ENCODE measurements at places on chromosomes 6 and 20. TPM values are rescaled to one million over a fixed set of nuclear protein-coding genes. Genes with fewer than 3 reads are reported as not detected.

- H3K27ac ChIP-seq = no peak overlapping the region
- peaks cover 29% of the 10 kb centered on the region for H3K4me1 ChIP-seq
- no peaks in the 10 kb centered on the region for H3K36me3 ChIP-seq
- no peak overlapping the region for H3K4me3 ChIP-seq
Observed at GRCh38 chr6:100617633-100618350, 153.1 kb upstream of the SIM1 start.

GRCh38 chr6:33243476-33243875, 28.2 kb downstream of the VPS52 start:
- H3K27ac ChIP-seq = no peak overlapping the region
- peaks cover 23% of the 10 kb centered on the region for H3K27me3 ChIP-seq
- no peak for DNase-seq
- H3K36me3 ChIP-seq = no peaks in the 10 kb centered on the region
- no peak overlapping the region for H3K4me3 ChIP-seq
- peaks cover 5% of the 10 kb centered on the region for H3K4me1 ChIP-seq

DNA sequence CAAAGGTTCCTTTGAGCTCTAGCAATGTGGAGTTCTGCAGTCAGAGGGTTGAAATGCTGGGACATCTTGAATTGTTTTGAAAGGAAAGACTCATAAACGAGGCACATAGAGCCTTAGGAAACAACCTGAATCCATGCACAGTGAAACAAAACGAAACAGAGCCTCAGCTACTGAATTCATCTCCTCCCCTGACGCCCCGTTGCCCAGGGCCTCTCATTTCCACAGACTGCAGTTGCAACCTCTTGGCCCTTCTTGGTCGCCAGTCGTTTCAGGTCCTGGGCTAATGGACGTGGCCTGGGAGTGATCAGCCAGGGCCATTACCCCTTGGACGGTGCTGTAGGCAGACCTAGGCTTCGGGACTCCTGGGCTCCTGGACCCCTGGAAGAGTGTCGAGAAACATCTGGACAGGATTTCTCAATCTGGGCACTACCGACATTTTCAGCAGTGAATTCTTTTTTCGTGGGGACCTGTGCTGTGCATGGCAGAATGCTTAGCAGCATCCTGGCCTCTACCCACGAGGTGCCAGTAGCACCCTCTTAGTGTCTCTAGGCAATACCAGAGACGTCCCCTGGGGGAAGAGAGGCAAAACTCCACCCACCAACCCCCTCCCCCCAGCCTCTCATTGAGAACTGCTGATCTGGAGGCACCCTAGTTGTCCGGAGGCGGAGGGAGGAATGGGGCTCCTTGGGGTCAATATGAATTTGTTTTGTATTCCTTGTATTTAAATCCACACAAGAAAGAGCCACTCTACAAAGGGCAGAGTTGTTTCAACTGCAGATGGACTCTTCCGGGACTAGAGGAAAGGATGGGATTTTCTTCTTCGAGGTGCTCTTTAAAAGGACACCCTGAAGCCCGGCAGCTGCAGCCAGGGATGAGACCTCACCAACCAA, 50.2 kb downstream of the TMEM242 start:
- DNase-seq = no peak
- peaks cover 3% of the 10 kb centered on the region for H3K4me1 ChIP-seq
- H3K4me3 ChIP-seq = no peak overlapping the region
- H3K27ac ChIP-seq = no peak overlapping the region
- H3K27me3 ChIP-seq = no peaks in the 10 kb centered on the region

DNA sequence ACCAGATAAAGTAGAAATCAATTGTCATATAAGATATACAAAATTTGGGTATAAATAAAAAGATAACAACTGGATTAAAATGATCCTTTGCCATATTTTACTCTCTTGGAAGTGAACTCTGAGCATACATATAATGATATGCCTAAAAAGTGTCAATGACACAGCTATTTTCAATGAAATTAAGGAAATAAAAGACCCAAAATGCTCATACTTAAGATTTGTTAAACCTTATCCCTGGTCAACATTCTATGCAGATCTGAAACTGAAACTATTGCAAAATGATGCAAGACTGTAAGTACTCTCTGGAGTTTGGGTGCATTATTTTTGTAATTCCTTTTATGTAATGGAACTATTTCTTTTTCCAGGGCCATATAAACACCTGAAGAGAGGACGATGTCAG, 119.0 kb upstream of the SGK1 start:
- no peaks in the 10 kb centered on the region for H3K36me3 ChIP-seq
- peak overlapping the region; percentile 46 for H3K4me3 ChIP-seq
- H3K27ac ChIP-seq = peak overlapping the region; percentile 93
- no peak for DNase-seq
- H3K27me3 ChIP-seq = no peaks in the 10 kb centered on the region

DNA sequence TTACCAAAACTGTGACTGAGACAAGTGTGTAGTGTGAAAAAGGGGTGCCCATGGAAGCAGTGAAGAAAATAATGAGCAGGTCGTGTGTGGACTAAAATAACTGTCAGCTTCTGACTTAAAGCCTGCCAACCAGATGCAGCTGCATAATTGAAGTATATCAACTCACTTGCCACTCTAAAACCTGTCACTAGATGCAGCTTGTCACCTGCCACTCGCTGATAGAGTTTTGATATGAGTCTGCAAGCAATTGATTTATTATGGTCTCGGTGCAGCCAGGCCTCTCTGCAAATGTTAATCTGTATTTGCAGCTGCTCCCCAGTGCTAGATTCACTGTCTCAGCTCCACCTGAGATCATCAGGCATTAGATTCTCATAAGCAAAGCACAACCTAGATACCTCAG, 1090.0 kb upstream of the EYS start:
- H3K36me3 ChIP-seq = no peaks in the 10 kb centered on the region
- no peak for DNase-seq
- H3K4me1 ChIP-seq = no peaks in the 10 kb centered on the region
- H3K4me3 ChIP-seq = no peak overlapping the region
- no peak overlapping the region for H3K27ac ChIP-seq
- no peaks in the 10 kb centered on the region for H3K27me3 ChIP-seq

DNA sequence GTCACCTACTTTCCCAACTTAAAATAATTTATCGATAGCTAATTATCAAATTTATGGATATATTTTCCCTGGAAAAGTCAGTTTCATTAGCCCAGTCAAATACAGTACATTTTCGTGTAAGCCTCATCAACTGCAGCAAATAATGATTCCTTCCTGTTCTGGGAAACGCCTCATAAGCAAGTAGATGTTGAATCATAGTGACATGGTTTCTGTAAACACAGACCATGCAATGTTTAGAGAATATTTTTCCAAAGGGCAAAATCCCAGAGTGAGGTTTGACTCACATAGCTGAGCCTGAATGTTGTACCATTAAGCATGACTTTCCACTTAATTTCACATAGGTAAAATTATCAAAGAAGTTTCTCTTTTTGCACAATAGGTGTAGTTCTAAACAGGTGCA, 16.7 kb upstream of the VNN1 start:
- H3K4me3 ChIP-seq = no peak overlapping the region
- H3K27ac ChIP-seq = peak overlapping the region; percentile 80
- no peaks in the 10 kb centered on the region for H3K36me3 ChIP-seq

DNA sequence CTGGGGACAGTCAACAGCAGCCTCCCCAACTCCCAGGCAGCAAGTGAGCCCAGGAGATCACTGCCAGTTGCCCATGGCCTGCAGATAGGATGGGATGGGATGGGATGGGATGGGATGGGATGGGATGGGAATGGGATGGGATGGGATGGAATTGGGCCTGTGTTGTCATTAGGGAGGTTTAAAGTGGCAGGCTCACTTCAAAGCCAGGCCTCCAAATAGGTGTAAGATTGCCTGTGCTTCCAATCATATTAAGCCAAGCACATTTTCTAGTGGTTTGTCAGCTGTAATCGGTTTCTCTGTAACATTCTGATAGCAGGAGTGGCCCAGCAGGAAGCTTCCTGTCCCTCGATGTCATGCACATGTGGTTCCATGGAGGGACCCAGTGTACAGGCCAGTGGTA, 82.7 kb upstream of the NXT1 start:
- peaks cover 29% of the 10 kb centered on the region for H3K27me3 ChIP-seq
- H3K4me3 ChIP-seq = no peak overlapping the region
- H3K4me1 ChIP-seq = no peaks in the 10 kb centered on the region
- no peak overlapping the region for H3K27ac ChIP-seq

DNA sequence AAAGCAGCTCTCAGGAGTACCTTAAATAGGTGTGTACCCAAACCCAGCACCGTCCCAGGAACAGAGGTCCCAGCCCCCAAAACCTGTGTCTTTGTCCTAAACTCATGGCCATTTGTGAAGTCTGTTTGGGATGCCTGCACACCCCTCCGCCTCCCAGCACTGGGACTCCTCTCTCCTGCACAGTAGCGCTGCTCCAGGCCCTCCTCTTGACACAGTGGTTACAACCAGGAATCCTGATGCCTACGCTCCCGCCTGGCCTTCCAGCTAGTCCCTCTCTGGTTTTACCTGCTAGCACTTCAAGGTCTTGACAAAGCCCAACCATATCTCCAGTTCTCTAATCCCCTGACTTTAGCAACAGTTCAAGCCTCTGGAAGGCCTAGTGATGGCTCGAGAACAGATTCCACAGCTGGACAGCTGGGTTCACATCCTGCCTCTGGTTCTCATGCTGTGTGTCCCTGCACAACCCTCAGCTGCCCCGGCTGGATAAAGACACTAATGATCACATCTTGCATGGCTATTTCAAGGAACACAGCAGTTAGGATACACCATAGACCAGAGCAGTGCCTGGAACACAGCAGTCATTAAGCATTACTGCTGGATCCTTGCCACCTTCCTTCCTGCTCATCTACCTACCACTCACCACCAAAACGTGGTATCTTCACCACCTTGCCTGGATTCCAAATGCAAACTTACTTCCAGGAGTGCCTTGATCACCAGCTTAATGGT, 5.6 kb downstream of the PSMA7 start:
- no peak for DNase-seq
- H3K4me1 ChIP-seq = peaks cover 12% of the 10 kb centered on the region
- H3K4me3 ChIP-seq = no peak overlapping the region
- no peak overlapping the region for H3K27ac ChIP-seq
- no peaks in the 10 kb centered on the region for H3K27me3 ChIP-seq

GRCh38 chr6:1679031-1679687, 69.4 kb downstream of the FOXC1 start:
- H3K27me3 ChIP-seq = no peaks in the 10 kb centered on the region
- no peak overlapping the region for H3K4me3 ChIP-seq
- peaks cover 20% of the 10 kb centered on the region for H3K4me1 ChIP-seq
- H3K36me3 ChIP-seq = no peaks in the 10 kb centered on the region
- no peak for DNase-seq
- peak overlapping the region; percentile 47 for H3K27ac ChIP-seq

DNA sequence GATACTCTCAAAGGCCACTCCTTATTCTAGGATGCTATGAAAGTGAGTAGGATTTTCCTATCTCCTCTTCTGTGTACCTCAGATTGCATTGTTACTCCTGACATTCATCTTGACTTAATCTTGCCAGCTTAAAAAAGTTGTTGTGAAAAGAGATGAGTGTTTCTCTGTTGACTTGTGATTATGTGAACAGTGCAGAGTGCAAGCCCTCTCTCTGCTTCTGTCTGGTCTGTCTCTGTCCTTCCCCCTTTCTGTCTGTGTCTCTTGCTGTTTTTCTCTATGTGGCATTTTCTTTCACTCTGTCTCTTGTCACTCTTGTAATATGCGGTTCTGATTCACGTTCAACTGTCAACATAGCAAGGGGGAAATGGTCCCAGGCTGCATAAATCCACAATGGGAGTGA, 306.6 kb downstream of the FARS2 start:
- H3K27me3 ChIP-seq = no peaks in the 10 kb centered on the region
- H3K4me3 ChIP-seq = no peak overlapping the region
- H3K4me1 ChIP-seq = peaks cover 20% of the 10 kb centered on the region
- no peak for DNase-seq

DNA sequence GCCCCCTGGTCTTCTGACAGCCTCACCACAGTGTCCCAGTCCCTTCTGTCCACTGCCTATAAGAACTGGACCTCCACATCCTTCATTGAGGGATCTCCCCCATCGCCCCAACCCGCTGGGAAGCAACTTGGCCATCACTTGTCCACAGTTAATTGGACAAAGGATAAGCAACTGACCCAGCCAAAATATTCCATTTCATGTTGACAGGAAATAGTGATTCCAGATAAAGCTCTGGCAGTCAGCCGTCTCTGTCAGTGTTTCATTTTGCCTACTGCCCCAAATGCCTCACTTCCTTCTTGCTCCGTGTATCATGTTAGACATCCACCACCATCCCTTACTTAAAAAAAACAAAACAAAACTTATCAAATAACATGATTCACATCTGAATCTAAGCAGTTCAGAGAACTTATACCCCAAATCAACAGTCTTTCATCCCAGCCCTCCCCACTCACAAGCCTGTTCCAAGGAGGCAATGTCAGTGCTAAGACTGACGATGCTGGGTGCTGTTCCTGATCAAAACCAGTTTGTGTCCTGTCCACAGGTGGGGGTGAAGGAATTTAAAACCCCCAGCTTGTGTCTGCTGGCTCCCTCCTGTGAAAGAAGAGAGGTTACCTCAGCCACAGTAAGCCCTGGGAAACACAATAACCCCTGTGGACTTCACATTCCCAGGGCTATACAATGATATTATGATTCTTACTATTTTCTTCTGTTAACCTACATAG, 162.5 kb downstream of the WDR27 start:
- H3K4me1 ChIP-seq = peaks cover 17% of the 10 kb centered on the region
- DNase-seq = no peak
- H3K27me3 ChIP-seq = no peaks in the 10 kb centered on the region
- no peak overlapping the region for H3K4me3 ChIP-seq

GRCh38 chr6:135534773-135535380, 37.3 kb upstream of the AHI1 start:
- no peak overlapping the region for H3K4me3 ChIP-seq
- DNase-seq = peak; percentile 51
- peaks cover 34% of the 10 kb centered on the region for H3K4me1 ChIP-seq
- H3K27me3 ChIP-seq = no peaks in the 10 kb centered on the region

GRCh38 chr20:6533351-6533750, 234.1 kb upstream of the BMP2 start:
- no peaks in the 10 kb centered on the region for H3K27me3 ChIP-seq
- peak overlapping the region; percentile 65 for H3K4me3 ChIP-seq
- peaks cover 13% of the 10 kb centered on the region for H3K4me1 ChIP-seq

DNA sequence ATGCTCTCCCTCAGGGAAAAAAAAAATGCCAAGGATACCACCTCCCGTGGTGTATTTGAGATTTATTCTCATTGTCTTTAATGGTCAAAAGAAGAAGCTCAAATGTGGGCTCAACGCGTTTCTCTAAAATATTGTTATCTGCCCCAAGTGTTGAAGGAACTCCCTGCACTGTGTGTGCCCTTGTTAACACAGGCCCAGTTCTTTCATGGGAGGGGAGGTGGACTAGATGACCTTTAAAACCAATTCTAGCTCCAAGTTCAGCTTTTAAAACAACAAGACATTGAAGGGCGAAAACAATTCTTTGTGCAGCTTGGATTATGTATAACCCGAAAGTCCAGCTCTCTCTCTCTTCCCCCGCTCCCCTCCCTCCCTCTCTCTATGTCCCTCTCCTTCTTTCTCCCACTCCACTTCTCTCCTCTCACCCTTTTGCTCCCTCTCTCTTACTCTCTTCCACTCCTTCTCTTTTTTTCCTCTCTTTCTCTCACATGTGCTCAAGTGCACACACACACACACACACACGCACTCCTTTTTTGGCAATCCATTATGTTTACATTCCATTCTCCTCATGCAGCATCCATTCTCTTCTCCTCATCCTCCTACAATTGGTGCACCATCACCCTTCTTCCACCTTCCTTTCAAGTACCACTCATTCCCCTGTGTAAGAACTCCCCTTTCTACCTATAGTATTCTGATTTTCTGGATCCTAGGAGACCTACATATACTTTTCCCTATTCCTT, 8.5 kb downstream of the HLA-DMB start:
- no peak overlapping the region for H3K4me3 ChIP-seq
- peaks cover 35% of the 10 kb centered on the region for H3K27me3 ChIP-seq

The SAMHD1 gene
- total RNA-seq = 24.2 TPM

The WFDC11 gene
- not detected for total RNA-seq

The RSPO3 gene
- total RNA-seq = not detected

The SYNE1 gene
- 16.7 TPM for total RNA-seq

The PREP gene
- total RNA-seq = 18.5 TPM

The PRPH2 gene
- not detected for total RNA-seq

All from PC-3 (cell line).